GM23248 (cell line): ENCODE measurements at places on chromosomes 4 and X.
A peak's percentile ranks its signal among the peaks of the same experiment; 100 is the strongest.

DNA sequence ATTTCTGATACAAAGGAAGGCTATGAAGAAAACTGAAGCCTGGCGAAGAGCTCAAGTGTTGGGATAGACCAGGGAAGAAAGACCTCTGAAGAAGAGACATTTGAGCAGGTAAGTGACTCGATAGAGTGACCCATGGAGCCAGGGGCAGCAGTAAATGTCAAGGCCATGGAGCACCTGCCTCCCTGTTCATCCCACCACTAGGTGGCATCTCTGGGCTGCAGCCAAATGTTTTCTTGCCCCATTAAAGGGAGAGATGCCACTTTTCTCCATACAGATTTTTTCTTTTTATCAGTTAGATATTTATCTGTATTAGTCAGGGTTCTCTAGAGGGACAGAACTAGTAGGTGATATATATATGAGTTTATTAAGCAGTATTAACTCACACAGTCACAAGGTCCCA is 4.9 kb upstream of the ZNF81 start:
- peak; percentile 52 for DNase-seq

- no peak for DNase-seq
Measured at GRCh38 chrX:72216973-72217372, 21.9 kb downstream of the ERCC6L start.

- no peak for DNase-seq
Measured at GRCh38 chr4:17704020-17704650, 77.3 kb downstream of the FAM184B start.

GRCh38 chr4:184386271-184386781 is 88.0 kb downstream of the IRF2 start:
- DNase-seq, result no peak

DNA sequence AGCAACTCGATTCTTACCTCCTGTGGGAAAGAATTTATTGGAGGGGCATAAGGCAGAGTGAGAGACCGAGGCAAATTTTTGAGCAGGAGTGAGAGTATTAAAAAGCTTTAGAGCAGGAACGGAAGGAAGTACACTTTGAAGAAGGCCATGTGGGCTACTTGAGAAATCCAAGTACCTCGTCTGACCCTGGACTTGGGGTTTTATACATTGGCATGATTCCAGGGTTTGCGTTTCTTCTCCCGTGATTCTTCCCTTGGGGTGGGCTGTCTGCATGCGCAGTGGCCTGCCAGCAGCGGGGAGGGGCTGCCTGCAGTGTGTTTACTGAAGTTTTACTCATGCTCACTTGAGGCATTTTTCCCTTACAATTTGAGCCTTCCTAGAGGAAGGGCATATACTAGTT is 3.4 kb downstream of the GALNT7 start:
- no peak for DNase-seq

DNA sequence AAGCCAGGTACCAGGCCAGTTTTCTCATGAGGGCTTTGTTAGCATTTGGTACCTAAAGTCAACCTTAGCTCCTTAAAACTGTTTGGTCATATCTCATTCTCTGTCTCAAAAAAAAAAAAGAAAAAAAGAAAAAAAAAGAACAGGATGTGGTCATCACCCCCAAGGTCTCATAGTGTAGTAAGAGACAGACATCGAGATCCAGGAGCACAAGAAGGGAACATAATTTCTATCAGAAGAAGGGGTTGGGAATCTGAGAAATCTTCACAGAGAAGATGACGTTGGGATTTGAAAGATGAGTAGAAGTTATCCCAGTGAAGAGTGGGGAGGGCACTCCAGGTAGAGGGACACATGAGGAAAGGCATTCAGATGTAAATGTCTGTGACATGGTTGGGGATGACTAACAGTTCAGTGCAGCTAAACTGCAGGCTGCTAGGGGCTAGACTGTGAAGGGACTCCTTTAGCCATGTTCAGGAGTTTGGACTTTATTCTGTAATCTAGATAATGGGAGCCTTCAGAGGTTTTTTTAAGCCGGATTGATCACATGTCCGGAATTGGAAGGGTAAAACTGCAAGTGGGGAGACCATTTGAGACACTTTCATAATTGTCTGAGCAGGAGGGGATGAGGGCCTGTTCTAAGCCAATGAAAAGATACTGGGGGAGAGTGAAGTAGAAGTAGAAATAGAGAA is 26.9 kb upstream of the GJB1 start:
- DNase-seq, result no peak
